Spleen (tissue), 13 donors: ENCODE measurements at places on chromosomes 7 and 10. TPM values are rescaled to one million over a fixed set of nuclear protein-coding genes. Genes with fewer than 3 reads are reported as not detected.

DNA sequence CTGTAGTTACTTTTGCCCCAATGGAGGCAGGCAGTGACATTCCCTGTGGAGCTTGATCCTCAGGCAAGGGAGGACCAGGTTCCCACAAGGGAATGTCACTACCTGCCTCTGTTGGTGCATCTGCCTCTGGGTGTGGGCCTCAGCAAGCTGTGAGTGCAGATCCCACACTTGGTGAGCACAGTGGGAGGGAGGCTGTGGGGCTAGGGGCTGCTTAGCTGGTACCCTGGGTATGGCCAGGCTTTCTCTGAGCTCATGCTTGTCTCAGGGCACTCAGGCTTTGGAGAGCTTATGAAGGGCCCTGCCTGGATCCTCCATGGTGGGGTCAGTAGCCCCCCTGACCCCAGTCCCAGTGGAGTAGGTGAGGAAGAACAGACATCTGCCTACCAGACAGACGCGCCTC, 16.2 kb upstream of the ZNF488 start:
- peak; percentile 22 for DNase-seq

FAM131B gene
- total RNA-seq = 0.82 TPM

- no peak for DNase-seq
Observed at GRCh38 chr10:112649822-112650152, 202.8 kb downstream of the VTI1A start.

GRCh38 chr7:94595717-94596116, 60.2 kb downstream of the SGCE start:
- no peak for DNase-seq

- DNase-seq = no peak
Observed at GRCh38 chr10:4851846-4852245, 25.8 kb downstream of the AKR1E2 start.

DNA sequence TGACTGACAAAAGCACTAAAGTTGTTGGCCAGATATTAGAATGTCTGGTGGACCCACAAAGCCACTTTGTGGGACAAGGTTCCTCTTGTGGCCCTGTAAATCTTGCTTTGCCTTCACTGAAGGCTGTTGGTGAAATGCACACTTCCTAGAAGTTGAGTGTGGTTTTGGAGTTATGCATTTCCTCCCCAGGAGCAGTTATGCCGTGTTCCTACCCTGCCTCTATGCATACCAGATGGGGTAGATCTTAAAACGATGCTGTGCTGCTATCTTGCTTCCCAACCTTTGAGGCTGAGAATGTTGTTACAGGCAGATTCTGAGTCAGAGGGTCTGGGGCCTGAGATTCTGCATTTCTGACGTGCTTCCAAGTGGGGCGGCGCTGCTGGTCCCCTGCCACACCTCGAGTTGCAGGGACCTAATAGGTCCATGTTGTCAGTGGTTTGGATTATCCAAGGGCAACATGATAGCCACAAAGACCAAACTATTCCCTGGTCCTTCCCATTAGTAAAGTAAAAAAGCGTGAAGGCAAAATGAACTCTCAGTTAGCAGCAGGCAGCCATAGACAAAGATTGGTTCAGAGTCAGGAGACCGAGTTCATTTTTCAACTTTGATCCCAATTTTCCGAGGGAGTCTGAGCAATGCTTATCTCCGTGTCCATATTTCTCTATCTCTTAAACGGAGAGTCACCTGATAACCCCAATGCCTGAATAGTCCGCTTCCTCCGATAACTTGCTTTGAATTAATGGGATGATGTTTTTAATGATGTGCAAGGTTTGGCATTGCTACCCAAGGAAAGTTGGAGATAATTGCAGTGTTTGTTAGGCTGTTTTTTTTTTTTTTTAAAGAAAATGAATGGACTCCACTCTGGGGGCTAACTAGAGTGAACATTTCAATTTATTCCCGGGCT, 55.8 kb downstream of the CDHR3 start:
- no peak for DNase-seq

SSC4D gene
- total RNA-seq = 1.5 TPM

- no peak for DNase-seq
Observed at GRCh38 chr7:139930286-139930965, 101.4 kb downstream of the TBXAS1 start.

DNA sequence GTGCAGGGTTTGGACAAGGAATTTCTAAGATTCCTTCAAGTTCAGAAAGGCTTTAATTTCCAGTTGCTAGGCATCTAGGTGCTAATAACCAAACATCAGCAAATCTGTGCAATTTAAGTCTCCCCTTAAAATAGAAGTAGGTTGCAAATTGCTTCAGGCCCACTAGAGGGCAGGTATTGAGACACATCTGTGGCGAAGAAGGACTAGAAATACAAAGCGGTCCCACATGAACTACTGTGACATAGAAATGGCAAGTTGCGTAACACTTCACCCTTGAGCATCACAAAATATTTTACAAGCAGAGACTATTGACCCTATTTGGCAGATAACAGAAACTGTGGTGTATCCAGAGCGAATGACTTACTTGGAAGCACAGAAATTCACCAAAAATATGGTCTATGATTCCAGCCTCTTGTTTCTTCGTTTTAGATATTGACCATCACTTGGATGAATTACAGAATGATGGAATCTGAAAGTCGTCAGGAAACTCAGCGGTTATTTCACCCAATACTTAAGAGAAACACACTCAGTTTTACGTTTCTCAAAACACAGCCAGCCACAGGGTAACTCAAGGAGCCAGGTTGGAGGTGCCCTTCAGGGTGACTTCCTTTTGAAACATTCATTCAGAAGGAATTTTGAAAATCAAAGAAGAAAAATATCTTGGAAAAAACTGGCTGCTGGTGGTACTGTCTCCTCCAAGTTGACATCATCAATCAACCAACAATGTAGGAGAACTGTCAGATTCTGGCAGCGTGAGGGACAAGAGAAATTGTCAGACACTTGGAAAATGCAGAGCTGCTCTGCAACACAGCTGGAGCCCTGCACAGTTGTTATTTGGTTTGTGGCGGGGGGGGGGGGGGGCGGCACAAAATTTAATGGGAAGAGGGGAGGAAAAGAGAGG, 256.3 kb upstream of the MINDY3 start:
- no peak for DNase-seq

DNA sequence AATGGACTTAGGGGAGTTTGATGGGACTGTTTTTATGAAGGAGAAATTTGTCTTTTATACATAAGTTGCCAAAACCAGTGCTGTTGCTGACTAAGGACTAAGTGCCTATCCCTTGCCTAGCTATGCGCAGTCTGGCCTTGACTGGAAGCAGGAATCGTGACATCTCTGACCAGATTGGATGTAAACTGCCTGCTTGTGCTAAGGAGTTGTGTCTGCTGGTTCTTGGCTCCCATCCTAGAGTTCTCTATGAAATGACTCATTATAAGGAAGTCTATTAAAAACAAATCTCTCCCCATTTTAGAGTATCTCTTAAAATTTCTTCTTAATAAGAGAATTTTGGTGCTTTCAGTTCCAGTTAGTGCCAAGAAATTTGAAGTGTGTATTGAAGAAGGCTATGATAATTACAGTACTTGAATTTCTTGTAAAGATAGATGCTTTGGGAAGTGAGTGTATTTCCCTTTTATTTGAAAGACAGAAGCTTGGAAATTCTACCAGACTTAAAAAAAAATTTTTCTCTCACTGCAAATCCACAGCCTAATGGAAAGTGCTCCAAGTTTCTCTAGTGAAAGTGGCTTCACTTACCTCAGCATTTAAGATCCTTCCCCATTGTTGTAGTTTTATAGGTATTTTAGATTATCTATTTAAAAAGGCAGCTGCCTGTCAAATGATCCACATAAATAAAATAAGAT, 77.6 kb downstream of the BICC1 start:
- DNase-seq = no peak

DNA sequence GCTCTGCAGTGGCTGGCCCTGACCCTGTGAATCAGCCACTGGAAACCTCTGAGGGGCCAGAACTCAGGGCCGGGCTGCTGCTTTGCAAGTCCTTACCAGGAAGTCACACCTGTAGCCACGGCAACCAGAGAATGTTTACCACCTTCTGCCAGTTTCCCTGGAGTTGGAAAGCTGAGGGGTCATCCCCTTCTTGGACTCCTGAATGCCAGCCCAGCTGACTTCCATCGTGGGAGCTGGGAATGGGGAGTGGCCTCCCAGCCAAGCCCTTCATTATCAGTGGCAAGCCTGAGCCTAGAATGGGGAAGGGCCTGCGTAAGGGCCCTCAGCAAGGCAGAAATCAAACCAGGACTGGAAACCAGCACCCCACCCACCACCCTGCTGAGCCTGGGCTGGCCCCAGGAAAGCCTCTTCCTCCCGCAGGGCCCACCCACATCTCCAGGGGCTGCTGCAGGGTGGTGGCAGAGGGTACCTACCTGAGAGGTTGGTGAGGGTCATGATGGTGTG, 6.5 kb upstream of the CRHR2 start:
- DNase-seq = no peak

DNA sequence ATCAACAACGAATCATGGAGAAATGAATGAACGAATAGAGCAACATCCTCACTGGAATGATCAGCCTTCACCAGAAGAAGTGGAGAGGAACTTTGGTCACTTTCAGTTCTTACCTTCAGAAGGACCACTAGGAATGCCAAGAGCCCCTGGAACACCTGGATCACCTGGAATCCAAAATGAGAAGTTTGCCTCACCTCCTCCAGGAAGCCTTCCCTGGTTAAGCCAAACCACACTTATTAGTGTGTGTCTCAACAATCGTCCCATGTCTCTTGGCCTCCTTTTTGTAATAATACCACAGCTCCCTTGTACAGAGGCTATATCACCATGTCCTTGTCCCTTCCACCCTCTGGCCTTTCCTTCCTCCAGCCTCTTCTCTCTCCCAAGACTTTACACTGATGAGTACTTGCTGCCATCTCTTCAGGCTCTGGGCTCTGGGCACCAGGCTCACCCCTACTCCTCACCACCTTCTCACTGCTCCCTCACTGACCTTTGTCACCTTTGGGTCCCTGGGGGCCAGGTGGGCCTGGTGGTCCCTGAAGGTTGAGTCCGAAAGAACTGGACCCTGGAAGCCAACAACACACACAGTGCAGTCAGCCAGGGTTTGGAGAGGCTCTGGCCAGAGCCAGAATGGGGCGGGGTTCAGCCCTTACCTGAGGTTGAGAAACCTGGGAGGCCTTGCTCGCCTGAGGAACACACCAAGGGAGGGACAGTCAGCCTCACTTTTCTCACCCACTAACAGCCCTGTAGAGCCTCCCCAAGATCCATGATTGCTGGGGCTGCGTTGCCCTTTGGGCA, 46.5 kb downstream of the COL17A1 start:
- DNase-seq = no peak

DNA sequence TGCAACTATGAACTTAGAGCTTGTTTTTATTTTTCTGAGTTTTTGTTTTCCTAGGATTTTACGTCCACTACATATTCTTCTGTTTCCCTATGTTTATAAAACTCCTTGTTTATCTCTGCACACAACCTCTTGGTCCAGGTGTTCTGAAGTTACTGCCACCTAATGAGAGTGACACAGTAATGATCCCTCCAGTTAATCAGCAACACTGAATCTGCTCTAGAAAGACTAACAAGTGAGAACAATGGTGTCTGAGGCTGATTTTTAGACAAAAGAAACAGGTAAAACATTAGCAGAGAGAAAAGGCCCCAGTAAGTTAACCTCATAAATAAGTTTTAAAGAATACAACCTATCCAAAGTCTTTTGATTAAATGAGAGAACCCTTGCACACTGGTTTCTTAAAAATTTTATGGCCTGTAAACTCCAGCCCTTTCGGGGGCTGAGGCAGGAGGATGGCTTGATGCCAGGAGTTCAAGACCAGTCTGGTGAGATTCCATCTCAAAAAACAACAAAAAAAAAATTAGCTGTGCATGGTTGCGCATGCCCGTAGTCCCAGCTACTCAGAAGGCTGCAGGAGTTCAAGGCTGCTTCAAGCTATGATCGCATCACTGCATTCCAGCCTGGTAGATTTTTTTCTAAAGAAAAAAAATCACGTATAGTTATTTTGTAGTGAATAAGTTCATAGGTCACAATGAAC, 397.6 kb downstream of the MAGI2 start:
- no peak for DNase-seq

GRCh38 chr7:29606287-29606721, 42.7 kb downstream of the PRR15 start:
- no peak for DNase-seq

- no peak for DNase-seq
Observed at GRCh38 chr10:4885162-4885561, 59.2 kb downstream of the AKR1E2 start.

DDX56 gene
- total RNA-seq = 56.7 TPM

GRCh38 chr7:147423875-147424274, 1166.7 kb upstream of the C7orf33 start:
- DNase-seq = no peak

- DNase-seq = no peak
Observed at GRCh38 chr10:42519761-42520460, 118.5 kb downstream of the ZNF33B start.

DNA sequence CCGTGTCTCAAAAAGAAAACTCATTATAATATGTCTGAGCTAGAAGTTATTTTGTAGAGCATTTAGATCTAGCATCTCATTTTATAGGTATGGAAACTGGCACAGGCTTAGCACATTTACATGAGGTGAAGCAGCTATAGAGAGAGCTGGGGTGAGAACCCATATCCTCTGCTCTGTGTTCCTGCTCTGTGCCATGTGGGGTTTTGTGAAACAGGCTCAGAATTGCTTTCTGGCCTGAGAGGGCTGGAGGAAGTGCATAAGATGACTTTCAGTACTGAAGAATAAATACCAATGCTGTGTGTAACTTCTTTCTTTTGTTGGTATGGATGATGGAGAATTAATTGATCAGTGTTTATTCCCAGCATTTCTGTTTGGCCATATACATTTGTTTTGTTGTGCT, 159.1 kb downstream of the LRRC4 start:
- DNase-seq = no peak

- no peak for DNase-seq
Observed at GRCh38 chr10:91198781-91199180, 21.7 kb upstream of the PCGF5 start.
